Aortic smooth muscle cell (primary cell): ENCODE measurements at places on chromosomes 16 and 17. TPM values are rescaled to one million over a fixed set of nuclear protein-coding genes. Genes with fewer than 3 reads are reported as not detected.

Gene ZG16
- not detected in 2 replicates for total RNA-seq

Gene CUEDC1
- 11.9 and 14.4 TPM in 2 replicates for total RNA-seq

Gene ABCC11
- total RNA-seq: 0.12 and 0.26 TPM in 2 replicates

Gene PDE6G
- total RNA-seq: not detected in 2 replicates

Gene ADAP2
- total RNA-seq: 0.79 and 1.3 TPM in 2 replicates

Gene CD300LB
- total RNA-seq: not detected in 2 replicates

Gene POLG2
- total RNA-seq: 10.4 TPM in 2 replicates

Gene TEKT1
- total RNA-seq: not detected in 2 replicates

Gene DNAJC7
- total RNA-seq: 80.0 and 88.9 TPM in 2 replicates

Gene SRL
- under 0.01 TPM in 1 of 2 replicates, not detected in the other for total RNA-seq

Gene CHST6
- 0.31 and 0.92 TPM in 2 replicates for total RNA-seq

Gene ACLY
- 180 and 194 TPM in 2 replicates for total RNA-seq

Gene BEAN1
- total RNA-seq: not detected in 2 replicates

Gene GID4
- 4.0 and 5.3 TPM in 2 replicates for total RNA-seq

Gene FNDC8
- 0.12 TPM in 1 of 2 replicates, not detected in the other for total RNA-seq

Gene SLC13A2
- not detected in 2 replicates for total RNA-seq

Gene NPIPA1
- total RNA-seq: 44.6 and 45.0 TPM in 2 replicates

Gene ABCC12
- not detected in 2 replicates for total RNA-seq

Gene ITGAX
- 0.12 and 0.26 TPM in 2 replicates for total RNA-seq

Gene SNX20
- total RNA-seq: not detected in 2 replicates

Gene UBALD1
- 3.2 TPM in 2 replicates for total RNA-seq

Gene KIF18B
- 1.7 and 2.6 TPM in 2 replicates for total RNA-seq

Gene PLK1
- 8.2 and 12.2 TPM in 2 replicates for total RNA-seq

Gene CLDN7
- total RNA-seq: 3.5 and 8.2 TPM in 2 replicates

Gene CCL17
- not detected in 2 replicates for total RNA-seq

Gene PHAF1
- 12.8 and 13.5 TPM in 2 replicates for total RNA-seq

Gene OTOA
- total RNA-seq: 0.13 and 0.19 TPM in 2 replicates

Gene KRT15
- total RNA-seq: 2.5 and 3.0 TPM in 2 replicates

Gene TAC4
- not detected in 2 replicates for total RNA-seq

Gene RRAD
- 3.2 and 7.7 TPM in 2 replicates for total RNA-seq

Gene ZACN
- total RNA-seq: not detected in 2 replicates

Gene ANKFY1
- 38.8 and 48.1 TPM in 2 replicates for total RNA-seq

Gene CDK5R1
- total RNA-seq: 0.50 and 0.79 TPM in 2 replicates

Gene GPR179
- total RNA-seq: under 0.01 TPM in 1 of 2 replicates, not detected in the other

Gene CFAP97D1
- total RNA-seq: under 0.01 TPM in 2 replicates

Gene PARD6A
- 2.5 and 3.4 TPM in 2 replicates for total RNA-seq

Gene RPL26
- total RNA-seq: 3,211 and 3,528 TPM in 2 replicates

Gene C16orf95
- total RNA-seq: 2.6 and 3.3 TPM in 2 replicates

Gene C16orf89
- total RNA-seq: 0.92 and 1.4 TPM in 2 replicates

Gene SKAP1
- 0.13 TPM in 1 of 2 replicates, not detected in the other for total RNA-seq

Gene ADAD2
- not detected in 2 replicates for total RNA-seq

Gene EFNB3
- under 0.01 and 0.12 TPM in 2 replicates for total RNA-seq

Gene LIMD2
- 3.3 and 5.8 TPM in 2 replicates for total RNA-seq

Gene SLC16A13
- total RNA-seq: 0.12 and 0.13 TPM in 2 replicates

Gene CDRT15
- total RNA-seq: not detected in 2 replicates

Gene DNAAF8
- total RNA-seq: 1.1 and 1.3 TPM in 2 replicates

Gene CACNG1
- not detected in 2 replicates for total RNA-seq

Gene ZP2
- not detected in 2 replicates for total RNA-seq

Gene CCL1
- total RNA-seq: not detected in 2 replicates

Gene ITGAL
- total RNA-seq: under 0.01 TPM in 2 replicates

Gene GNG13
- total RNA-seq: not detected in 2 replicates

Gene UTP18
- 35.8 and 42.3 TPM in 2 replicates for total RNA-seq

Gene KRTAP1-4
- total RNA-seq: not detected in 2 replicates

Gene PLD6
- 3.5 and 4.0 TPM in 2 replicates for total RNA-seq

Gene CCDC200
- 0.92 TPM in 1 of 2 replicates, not detected in the other for total RNA-seq
